ENCODE measurements at places on chromosomes 11 and 22.

DNA sequence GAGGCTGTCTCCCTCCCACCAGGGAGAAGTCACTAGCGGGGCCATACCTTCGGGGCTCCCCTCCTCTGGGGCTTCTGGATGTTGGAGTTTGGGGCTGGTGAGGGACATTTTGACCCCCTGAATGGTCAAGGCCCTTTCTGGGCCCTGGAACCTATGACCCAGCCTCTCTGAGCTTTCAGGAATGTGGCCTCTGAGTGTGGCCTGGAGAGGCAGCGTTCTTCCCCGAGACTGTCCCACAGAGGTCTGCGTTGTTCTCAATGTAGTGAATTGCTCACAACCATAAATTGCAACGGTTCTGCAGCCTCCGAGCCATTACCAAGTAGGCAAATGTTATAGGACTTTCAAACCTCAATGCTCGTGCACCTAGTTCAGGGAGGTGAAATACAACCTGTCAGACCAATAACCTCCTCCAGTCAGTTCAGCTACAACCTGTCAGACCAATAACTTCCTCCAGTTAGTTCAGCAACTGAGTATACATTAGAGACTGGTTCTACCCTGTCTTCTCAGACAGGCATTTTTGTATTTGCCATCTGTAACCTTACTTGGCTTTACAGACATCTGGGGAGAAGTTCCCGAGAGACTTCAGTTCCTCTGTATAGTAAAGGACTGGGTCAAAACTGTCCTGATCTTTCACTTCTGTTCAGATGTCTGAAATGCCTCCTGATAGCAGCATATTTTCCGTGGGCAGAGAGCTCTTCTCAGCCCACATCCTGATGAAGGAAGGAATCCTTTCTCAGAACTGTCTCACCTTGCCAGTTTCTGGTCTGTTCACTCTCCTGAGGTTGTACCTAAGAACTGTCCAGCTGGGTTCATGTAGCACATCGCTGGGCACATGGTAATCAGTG is 34.2 kb downstream of the MICAL2 start:
- DNase-seq, result no peak

DNA sequence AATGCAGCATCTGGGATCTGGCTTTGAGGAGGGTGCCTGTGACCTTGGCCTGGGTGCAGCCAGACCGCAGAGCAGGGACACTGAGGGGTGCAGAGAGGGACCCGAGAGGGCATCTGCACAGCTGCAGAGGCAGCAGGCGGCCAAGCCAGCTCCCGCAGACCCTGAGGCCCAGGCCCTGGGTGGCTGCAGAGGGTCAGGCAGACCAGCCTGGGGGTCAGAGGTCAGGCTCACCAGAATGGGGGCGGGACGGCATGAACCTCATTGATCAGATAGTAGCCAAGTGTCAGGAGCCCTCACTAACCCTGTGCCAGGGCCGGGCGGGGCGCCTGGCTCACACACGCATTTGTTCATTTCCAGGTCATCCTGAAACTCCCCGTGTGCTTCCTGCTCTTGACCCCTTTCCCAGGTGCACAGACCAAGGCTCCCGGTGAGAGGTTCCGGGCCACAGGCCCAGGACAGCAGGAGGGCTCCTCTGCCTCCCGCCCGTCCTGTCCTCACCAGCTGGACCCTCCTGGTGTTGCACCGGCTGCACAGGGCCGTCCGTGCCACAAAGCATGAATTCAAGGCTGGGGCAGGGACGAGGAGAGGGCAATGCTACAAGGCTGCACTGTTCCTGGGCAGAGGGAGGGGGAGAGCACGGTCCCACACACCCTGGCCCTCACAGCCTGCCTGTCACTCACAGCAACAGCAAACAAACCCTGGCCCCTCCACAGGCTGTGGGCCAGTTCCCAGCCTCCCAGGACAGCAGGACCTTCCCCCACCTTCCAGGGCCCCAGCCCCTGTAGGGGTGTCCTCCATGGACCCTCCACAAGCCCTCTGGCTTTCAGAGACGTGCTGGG is 3.3 kb downstream of the RTN4R start:
- no peak for DNase-seq

DNA sequence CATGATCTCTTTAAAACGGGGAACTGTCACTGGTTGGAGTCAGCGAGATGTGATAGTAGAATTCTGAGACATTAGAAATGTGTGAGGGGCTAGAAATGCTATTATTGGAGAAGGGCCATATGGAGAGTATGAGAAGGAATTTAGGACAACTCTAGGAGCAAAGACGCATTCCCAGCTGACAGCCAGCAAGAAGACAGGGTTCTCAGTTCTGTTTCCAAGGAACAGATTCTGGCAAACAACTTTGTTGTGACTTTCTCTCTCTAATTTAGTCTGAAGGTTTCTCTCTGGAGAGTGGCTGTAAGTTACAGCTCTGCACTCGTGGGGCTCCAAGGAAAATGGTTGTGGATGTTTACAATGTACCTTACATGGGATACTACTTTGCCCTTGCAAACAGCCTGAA is 876.3 kb downstream of the FAM181B start:
- no peak for DNase-seq

GRCh38 chr11:131928992-131929391 is 558.6 kb downstream of the NTM start:
- DNase-seq, result no peak
